ENCODE measurements at places on chromosomes 5 and 9. TPM values are rescaled to one million over a fixed set of nuclear protein-coding genes. Genes with fewer than 3 reads are reported as not detected.

CREB3 gene
- 32.3 TPM for polyA plus RNA-seq

BHMT2 gene
- 18.4 TPM for polyA plus RNA-seq

CD180 gene
- polyA plus RNA-seq = 2.9 TPM

CNTFR gene
- polyA plus RNA-seq = 4.7 TPM

LCP2 gene
- 31.1 TPM for polyA plus RNA-seq

KLF4 gene
- polyA plus RNA-seq = 30.1 TPM

ITK gene
- polyA plus RNA-seq = 0.36 TPM

SHB gene
- polyA plus RNA-seq = 3.5 TPM

FREM1 gene
- polyA plus RNA-seq = 9.2 TPM

WNT8A gene
- not detected for polyA plus RNA-seq

GGTA1 gene
- polyA plus RNA-seq = 33.1 TPM

C5orf52 gene
- not detected for polyA plus RNA-seq

NPR2 gene
- 54.4 TPM for polyA plus RNA-seq

HTR1A gene
- 0.10 TPM for polyA plus RNA-seq

TNFSF8 gene
- polyA plus RNA-seq = 5.2 TPM

MYO10 gene
- 10.8 TPM for polyA plus RNA-seq

PCDHA2 gene
- 0.17 TPM for polyA plus RNA-seq

BSPRY gene
- 0.11 TPM for polyA plus RNA-seq

EIF4E1B gene
- polyA plus RNA-seq = not detected

ADGRD2 gene
- not detected for polyA plus RNA-seq

FOXD4L5 gene
- not detected for polyA plus RNA-seq

C7 gene
- polyA plus RNA-seq = 1,831 TPM

PCDHGA10 gene
- polyA plus RNA-seq = 1.3 TPM

C5orf58 gene
- not detected for polyA plus RNA-seq

FLT4 gene
- polyA plus RNA-seq = 3.3 TPM

LMNB1 gene
- polyA plus RNA-seq = 4.3 TPM

AGTPBP1 gene
- 7.6 TPM for polyA plus RNA-seq

BTNL9 gene
- 10.5 TPM for polyA plus RNA-seq

DAPK1 gene
- 57.6 TPM for polyA plus RNA-seq

SLC25A2 gene
- 0.10 TPM for polyA plus RNA-seq

PIK3R1 gene
- 78.2 TPM for polyA plus RNA-seq

GPR150 gene
- 0.05 TPM for polyA plus RNA-seq

CLIC3 gene
- 1.1 TPM for polyA plus RNA-seq

DDX46 gene
- 17.8 TPM for polyA plus RNA-seq

GABRB2 gene
- polyA plus RNA-seq = 0.25 TPM

NUTM2F gene
- polyA plus RNA-seq = not detected

SQSTM1 gene
- polyA plus RNA-seq = 125 TPM

PPP2R2B gene
- polyA plus RNA-seq = 0.25 TPM

CYLC2 gene
- not detected for polyA plus RNA-seq

ZFP62 gene
- polyA plus RNA-seq = 23.2 TPM

MYOZ3 gene
- polyA plus RNA-seq = 2.7 TPM

NPR3 gene
- polyA plus RNA-seq = 4.8 TPM

BHMT gene
- 0.27 TPM for polyA plus RNA-seq

TSLP gene
- polyA plus RNA-seq = 1.4 TPM

RPS14 gene
- 8,183 TPM for polyA plus RNA-seq

Measured in ovary (tissue), 10 donors.